ENCODE measurements at places on chromosomes 6 and 20.

GRCh38 chr6:54515713-54516112, 207.5 kb downstream of the TINAG start:
- no peak for DNase-seq

GRCh38 chr6:153553627-153554026, 422.5 kb upstream of the RGS17 start:
- peak; percentile 25 for DNase-seq

DNA sequence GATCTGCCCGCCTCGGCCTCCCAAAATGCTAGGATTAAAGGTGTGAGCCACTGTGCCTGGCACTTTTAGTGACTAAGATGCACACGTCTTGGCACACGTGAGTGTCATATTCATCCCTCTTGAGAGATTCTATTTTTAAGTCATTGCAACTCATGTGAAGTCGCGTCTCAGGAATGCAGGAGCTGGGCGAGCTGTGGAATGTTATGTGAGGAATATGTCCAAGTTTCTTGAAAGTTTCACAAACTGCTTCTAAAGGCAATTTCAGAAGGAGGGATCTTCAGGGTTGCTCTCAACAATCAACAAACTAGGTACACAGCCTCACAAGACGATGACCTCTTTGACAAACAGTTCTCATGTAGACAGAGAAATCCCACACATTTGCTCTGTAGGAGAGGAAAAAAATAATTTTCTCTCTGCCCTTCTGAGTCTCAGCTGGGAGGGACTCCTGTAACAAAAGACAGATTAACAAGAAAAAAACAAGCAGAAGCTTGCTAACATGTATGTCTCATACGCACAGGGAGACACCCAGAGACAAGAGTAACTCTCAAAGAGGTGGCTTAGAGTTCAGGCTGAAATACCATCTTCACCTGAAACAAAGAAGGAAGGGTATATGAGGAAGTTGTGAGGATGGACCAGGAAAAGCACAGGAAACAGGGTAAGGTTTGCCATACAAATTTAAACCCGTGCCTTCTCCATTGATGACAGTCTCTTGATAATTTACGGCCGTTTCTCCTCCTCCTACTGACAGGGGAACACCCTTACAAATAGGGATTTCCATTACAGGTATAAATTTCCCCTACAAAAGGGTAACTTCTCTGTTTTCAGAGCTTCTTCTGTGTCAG, 45.3 kb upstream of the FAM50B start:
- DNase-seq, result peak; percentile 95

DNA sequence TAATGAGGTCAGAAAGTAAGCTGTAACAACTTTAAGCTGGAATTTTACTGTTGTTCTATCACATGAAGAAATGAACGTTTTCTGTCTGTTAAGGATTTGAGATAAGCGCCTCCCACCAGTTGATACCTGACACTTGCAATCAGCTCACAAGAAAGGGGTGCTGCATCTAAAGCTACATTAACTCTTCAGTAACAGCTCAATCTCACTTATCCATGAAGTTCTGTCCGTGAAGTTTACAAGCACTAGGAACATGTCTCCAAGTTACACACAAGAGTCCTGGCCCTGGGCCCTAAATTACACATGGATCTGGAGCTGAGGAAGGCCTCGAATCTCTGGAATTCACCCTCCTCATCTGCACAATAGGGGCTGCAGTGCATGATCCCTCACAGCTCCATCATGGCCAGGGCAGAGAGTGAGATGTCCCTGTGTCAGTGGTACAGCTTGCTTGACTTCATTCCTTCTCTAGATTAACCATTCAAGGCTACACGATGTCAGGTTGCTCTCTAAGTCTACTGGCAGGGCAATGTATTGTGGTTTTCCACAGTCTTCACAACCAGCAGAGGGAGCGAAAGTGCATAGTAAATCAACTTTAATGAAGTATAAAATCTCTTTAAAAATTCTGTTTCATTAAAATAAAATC, 182.4 kb upstream of the MCHR2 start:
- peak; percentile 74 for DNase-seq

- peak; percentile 44 for DNase-seq
Observed at GRCh38 chr6:79377888-79378348, 143.4 kb upstream of the HMGN3 start.

DNA sequence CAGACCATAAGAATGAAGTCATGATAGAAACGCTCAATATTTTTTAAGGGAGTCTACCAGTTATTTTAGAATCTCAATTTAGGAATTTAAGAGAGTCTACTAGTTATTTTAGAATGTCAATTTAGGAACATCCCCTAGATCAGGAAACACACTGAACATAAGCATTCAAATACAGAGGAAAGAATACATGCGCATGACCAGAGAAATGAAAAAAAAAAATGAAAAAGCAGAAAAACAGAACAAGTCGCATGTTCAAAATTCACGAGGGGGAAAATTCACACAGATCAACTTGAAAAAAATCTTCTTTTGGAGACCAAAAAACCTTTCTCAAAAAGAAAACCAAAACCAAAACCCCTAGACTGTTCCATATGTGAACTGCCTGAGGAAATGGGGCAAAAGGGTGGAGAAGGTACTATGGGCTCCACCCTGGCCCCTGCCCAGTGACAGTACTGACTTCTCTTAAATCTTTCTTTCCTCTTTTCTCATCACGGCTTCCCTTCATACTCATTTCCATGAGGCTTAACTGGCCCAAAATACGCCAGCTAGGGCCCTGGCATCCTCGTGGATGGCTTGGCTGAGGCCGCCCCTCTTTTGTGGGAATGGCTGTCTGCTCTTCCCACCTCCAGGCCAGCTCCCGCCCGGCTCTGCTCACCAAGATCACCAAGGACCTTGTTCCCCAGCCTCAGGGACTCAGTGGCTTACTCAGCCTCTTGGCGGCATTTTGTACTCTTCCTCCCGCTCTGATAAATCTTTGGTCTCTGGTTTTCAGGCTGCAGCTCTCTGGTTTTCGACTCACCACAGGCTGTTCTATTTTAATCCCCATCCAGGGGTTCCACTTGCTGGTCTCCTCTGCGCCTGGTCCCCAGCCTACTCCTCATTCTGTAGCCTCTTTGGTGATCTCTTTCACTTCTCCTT, 11.2 kb downstream of the ZBTB2 start:
- DNase-seq, result no peak
